Mucosa of gallbladder (tissue), 1 donor: ENCODE measurements at places on chromosomes 12 and 14. TPM values are rescaled to one million over a fixed set of nuclear protein-coding genes. Genes with fewer than 3 reads are reported as not detected.

Gene NGB
- not detected for total RNA-seq

DNA sequence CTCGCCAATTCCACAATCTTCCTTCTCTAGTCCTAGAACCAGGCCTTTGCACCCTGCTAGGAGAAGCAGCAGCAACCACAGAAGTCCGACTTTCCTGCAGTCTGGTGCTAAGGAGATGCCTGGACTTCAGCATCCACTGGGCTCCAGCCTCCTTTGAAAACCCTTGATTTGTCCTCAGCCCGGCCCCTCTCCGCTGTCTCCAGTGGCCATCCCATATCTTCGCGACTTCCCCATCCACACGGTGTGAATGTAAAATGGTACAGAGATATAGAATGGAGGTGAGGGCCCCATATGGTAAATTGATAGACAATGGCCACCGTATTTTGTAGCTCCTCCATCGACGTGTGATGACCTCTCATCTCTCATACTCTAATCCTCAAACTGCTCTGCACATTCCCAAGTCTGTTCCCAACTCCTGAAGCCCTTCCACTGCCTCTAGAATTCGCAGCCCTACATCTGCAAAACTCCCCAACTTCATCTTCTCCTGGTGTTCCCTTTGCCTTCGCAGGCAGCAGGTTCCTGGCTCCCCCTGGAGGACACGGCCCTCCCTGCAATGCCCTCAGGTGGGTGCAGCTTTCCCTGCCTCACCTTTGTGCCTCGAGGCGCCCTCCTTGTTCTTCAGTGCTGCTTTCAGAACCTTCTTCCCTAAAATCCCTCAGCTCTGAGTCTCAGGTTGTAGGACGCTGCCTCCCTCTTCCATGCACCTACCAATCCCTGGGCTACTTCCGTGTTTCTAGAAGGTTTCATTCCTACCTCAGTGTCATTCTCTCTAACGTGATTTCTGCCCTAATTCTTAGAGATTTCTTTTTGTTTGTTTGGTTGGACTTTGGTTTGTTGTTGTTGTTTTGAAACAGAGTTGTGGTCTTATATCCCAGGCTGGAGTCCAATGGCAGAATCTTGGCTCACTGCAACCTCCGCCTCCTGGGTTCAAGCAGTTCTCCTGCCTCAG lies 36.7 kb downstream of the TMBIM6 start:
- DNase-seq: peak; percentile 56

- peak; percentile 83 for DNase-seq
Observed at GRCh38 chr14:64720131-64720576, 15.9 kb downstream of the PLEKHG3 start.

DNA sequence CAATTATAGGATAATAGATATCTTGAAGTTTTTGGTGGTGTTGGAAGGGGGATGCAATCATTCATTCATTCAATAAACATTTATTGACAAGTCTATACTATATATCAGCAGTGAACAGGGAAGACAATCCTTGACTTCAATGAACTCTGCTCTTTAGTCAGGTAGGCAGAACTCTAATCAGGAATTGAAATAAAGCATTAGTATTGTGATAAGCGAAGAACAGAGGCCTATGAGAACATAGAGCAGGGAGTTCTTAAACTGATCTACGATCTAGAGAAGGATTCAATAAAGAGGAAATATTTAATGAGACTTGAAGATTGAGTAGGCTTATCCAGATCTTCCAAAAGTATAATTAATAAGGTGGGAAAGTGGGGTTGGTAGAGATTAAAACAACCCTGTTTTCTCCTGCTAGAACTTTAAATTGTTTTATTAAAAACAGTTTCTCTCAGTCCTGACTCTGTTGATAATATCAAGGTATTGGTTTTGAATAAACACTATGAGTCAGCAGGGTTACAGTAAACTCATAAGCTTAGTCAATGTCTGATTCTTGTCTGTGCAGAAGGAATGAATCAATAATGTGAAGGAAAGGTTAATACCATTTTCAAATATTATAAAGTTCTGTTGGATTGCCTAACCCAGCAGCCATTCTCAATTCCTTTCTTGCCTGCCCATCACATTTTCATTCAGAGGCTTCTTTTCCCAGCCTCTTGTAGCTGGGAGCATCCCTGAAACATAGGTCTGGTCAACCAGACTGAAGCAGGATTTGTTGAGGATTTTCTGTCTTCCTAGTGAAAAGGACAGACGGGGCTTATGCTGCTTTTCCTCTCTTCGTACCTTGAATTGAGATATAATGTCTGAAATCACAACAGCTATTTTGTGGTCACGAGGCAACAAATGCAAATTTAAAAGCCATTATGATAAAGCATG lies 38.9 kb upstream of the KTN1 start:
- no peak for DNase-seq

DNA sequence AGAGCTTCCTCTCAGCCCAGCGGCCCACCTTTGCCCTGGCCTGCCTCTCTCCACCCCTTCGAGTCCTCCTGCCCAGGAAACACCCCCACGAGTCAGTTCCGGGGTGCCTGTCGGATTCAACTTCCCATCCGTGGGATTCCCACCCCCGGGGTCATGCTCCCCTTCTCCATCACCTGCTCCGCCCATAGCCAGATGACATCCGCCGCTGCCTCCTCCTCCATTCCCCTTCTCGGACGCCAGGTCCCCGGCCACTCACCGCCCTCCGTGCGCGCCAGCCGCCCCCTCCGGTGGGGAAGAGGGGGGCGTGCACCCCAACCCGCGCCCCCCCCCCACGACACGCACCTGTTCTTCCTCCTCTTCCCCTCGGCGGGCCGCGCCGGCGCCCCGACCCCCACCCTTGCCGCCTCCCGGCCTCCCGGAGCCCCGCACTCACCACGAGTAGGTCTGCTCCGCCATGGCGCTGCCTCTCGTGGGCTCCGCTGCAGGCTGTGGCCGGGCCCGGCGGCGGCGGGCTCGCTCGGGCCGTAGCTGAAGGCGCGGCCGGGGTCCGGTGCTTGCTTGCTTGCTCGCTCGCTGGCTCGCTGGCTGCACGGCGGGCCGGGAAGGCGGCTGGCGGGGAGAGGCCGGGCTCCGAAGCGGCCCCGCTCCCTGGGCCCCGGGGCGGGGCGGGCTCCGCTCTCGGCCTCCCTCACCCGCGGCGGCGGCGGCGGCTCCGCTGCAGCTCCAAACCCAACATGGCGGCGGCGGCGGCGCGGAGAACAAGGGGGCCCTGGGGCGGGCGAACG lies 554 bp downstream of the SPPL3 start:
- DNase-seq: peak; percentile 66

Gene LBHD2
- 0.60 TPM for total RNA-seq

DNA sequence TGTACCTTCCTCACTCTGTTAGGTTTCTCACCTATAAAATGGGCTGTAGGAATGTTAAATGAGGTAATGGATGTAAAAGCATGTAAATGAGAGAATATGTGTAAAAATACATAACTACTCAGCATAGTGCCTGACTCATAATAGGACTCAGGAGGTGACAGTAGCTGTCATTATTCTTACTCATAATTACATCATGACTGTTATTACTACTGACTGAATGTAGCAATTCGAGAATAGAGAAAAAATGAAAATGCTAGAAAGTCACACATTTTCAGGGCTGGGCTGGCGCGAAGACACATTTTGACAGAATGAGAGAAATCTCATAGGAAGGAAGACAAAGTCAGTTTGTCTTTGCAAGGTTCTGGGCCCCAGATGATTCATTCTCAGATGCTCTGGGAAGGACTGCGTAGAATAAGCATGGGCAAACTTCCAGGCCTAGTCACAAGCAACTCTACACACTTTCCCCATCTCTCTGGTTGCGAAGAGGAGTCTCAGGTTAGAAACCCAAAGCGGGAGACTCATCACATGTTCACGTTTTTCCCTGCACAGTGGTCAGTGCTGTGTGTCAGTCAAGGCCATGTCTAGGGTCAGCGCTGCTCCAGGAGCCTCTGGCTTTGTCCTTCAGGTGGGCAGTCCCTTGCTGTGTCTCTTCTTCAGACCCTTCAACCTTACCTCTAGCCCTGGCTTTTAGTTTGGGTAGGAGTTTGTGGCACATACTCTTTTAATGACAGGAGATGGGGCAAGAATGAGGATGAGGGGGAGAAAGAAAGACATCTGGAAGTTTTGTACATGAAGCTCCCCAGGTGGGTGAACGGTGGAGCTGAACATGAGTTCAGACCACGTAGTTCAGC lies 8.4 kb downstream of the GPRC5A start:
- DNase-seq: no peak
